ENCODE measurements at places on chromosomes 3 and 15. TPM values are rescaled to one million over a fixed set of nuclear protein-coding genes. Genes with fewer than 3 reads are reported as not detected.

FRMD5 gene
- total RNA-seq, result not detected

IMPG2 gene
- 0.62 TPM for total RNA-seq

IL17RB gene
- 0.42 TPM for total RNA-seq

GATA2 gene
- not detected for total RNA-seq

INSYN1 gene
- total RNA-seq, result not detected

PLCB2 gene
- total RNA-seq, result 174 TPM

VIPR1 gene
- total RNA-seq, result 26.9 TPM

SST gene
- not detected for total RNA-seq

ZPLD1 gene
- total RNA-seq, result not detected

VPS8 gene
- 59.1 TPM for total RNA-seq

- no peak for DNase-seq
These were observed 6.0 kb downstream of the GATM start for GRCh38 chr15:45372041-45372995.

DNA sequence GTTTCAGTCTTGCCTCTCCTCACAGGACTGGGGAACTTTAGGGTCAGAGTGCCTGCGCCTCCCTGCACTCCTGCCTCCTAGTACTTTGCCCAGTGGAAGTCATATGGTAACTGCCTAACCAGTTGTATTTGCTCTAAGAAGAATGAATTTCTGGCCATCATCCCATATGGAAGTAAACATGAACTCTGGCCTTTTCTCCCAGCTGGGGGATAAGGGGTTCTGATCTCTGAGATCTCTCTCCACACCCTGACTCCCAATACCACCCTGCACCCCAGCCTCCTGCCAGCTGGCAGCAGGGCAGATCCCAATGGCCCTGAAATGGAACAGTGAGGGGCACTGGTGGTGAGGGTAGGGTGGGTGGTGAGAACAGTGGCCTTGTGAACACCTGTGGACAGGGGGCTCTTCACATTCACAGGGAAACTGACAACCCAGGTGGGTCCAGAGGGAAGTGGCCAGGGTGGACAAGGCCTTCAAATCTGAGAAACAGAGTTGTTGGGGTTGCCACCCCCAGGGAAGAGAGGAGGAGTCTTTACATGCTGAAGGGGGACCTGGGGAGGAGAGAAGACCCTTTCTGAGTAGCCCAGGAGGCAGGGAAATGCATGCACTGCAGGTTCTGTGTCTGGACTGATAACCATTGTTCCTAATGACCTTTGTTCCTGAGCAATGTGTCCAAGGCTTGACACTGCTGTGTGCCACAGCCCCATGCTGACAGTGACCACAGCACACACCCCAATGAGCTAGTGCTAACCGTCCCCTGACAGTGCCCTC is 36.9 kb downstream of the RHCG start:
- DNase-seq, result no peak

DNA sequence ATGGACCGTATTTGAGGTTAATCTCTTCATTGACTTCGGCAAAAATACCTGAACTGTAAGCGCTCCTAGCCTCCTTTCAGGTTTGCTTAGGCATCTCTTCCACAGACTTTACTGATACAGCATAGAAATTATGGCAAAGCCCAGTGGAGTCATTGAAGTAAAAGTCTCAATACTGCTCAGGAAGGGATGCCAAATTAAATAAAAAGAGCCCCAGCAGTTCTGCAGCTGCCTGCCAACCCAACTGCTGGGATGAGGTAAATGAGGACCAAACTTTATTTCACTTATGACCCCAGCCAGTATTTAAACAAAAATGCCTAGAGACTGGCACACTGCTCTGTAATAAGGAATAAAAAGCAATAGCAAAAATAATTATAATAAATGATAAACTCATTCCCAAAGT is 65.4 kb downstream of the IQCH start:
- no peak for DNase-seq

DNA sequence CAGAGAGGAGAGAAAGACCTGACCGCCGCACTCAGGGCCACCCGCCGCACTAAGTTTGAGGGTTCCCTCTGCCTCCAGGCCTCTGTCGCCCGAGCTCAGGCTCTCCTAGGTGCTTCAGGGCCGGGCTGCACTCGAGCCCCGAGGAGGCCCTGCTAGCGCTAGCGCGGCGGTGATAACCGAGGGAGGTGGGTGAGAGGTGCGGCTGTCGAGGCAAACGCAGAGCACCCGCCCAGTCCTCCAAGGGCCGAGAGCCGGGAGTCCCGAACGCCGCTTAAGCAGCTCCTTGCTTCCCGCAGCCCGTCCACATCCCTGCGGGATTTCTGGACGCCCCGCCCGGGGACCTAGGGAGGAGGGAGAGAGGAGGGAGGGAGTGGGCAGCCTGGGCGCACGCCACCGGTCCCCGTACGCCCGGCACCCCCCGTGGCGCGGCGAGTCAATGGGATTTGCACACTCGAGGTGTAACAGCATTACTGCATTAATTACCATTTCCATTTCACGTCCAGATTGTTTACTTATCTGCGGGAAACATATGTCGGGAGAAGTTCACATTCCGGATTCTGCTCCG is 6.8 kb downstream of the SOX14 start:
- peak; percentile 39 for DNase-seq

- peak; percentile 57 for DNase-seq
These were observed 14.0 kb downstream of the VILL start for GRCh38 chr3:38004415-38005075.

DNA sequence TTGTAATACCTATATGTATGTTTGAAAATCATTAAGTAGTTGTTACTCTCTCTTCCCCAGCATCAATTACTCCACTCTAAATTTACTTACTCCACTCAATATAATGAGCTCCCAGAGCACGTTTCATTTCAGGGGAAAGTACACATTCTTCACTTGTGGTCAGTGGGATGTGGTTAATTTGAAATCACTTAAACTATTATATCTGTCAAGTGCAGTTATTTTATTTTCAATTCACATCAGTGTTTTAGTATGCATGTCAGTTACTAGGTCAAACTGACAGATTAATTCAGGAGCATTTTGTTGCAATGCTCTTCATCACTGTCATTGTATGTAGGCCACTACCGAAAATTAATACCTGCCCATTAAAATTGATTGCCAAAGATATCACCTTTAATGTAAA is 376.1 kb downstream of the ZIC4 start:
- DNase-seq, result no peak

GRCh38 chr3:27335571-27335970 is 33.6 kb downstream of the NEK10 start:
- no peak for DNase-seq

- no peak for DNase-seq
These were observed 10.0 kb upstream of the EHD4 start for GRCh38 chr15:41982133-41982930.

- peak; percentile 85 for DNase-seq
These were observed 3.3 kb downstream of the ANKRD63 start for GRCh38 chr15:40279437-40280141.

DNA sequence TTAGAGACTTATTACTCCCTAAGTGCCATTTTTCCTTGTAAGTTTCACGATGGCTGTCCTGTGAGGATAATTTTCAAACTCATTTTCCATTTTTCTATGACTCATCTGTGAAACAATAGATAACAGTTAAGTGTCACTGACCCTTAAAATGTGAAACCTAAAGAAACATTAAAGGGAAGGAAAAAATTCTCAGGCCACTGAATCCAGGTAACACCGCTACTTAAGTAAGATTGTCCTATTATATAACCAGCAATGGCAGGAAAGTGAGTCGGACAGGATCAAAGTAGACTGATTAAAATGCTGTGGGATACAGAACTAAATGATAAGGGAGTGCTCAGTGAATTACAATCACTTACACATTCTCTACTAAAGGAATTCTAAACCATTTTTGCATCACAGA is 12.4 kb downstream of the PLD1 start:
- no peak for DNase-seq

DNA sequence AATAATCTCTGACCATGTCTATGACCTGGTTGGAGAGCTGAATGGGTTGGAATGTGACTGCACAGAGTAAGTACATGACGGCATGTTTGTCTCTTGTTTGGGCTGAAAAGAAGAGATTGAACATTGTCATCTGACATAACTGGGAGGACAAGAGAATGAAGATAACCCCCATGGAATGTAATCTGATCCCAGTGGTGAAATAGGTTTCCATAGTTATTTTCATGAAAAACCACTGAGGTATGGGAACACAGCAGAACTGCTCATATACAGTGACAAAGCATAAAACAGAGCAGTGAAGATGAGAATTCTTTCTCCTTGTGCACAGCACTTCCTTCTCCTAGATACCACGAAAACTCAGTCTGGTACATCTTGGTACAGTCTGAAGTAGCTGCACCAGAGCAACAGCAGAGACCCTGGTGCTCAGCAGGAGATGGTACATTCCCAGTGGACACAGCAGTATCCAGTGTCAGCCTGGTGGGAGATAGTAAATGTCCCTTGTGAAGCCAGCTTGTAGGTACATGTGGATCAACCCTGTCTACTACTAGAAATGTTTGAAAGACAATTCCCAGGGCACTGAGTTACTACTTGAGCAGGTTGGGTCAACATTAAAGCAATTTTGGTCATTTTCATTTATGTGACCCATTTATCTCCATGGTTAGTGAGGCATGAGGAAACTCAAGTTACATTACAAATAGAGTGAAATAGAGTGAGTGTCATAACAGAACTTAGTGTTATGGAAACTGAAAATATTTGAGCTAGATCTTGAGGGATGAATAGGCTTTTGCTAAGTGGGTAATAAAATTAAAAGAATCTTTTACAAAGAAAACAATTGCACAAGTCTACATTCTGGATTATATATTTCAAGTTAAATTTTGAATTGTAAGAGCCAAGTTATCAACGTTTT is 178.3 kb downstream of the SUCNR1 start:
- no peak for DNase-seq

DNA sequence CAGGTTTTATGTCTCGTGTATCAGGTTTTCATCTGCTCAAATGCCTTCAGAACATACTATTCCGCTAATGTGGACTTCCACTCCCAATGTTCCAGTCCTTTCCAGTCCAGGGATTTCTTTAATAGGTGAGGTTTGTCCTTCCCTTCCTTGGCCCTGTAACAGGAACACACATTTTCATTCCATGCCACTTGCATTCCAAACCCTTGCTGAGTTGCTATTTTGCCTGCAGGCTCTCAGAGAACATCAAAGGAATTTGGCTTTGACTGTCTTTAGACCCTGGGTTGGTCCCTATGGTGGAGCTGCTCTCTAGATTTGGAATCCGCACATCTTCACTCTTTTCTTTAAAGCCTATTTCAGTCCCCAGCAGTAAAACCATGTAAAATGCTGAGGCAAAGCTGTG is 12.3 kb upstream of the ALCAM start:
- no peak for DNase-seq

DNA sequence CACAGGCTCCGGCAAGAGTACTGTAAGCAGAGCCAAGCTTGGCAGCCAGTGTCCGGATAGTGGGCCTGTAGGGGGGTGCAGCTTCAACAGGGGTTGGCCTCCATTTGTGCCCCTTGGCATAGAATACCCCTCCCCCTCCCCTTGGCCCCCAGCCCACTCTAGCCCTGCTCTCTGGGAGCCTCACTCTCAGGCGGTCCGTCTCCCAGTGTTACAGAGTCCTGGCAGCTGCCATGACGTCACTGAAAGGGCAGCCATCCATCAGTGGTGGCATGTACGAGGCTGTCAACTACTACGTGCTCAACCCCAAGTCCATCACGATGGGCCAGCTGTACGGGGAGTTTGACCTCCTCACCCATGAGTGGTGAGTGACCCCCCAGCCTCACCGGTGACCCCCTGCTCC is 50.4 kb downstream of the DNAH1 start:
- no peak for DNase-seq

GRCh38 chr15:56950979-56951378 is 32.5 kb downstream of the TCF12 start:
- DNase-seq, result no peak

GRCh38 chr3:37124435-37124834 is 49.9 kb downstream of the LRRFIP2 start:
- no peak for DNase-seq

GRCh38 chr3:47163169-47164006 is 525 bp downstream of the SETD2 start:
- peak; percentile 82 for DNase-seq

GRCh38 chr15:63104727-63105126 is 16.9 kb upstream of the LACTB start:
- no peak for DNase-seq

DNA sequence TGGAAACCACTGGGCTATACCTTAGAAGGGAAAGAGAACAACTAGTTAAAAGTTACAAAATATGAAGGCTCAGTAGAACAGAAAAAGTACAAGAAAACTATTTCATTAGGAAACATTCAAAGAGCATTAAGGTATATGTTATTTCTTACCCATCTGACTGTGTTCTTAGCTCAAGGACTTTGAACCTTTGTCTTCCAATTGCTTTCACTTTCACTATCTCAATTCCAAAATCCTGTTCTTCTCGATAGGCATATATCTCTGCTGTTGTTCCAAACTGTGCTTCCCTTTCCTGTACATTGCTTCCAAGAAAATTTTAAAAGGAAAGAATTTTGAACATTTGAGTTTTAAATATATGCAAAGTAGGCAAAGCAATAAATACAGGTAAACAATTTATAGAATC is 6.9 kb downstream of the CRBN start:
- DNase-seq, result no peak

GRCh38 chr3:69755795-69756194 is 16.5 kb downstream of the MITF start:
- no peak for DNase-seq

GRCh38 chr3:147538034-147538433 is 128.9 kb downstream of the ZIC1 start:
- DNase-seq, result no peak

GRCh38 chr3:193947596-193947995 is 188.4 kb upstream of the HES1 start:
- DNase-seq, result no peak

DNA sequence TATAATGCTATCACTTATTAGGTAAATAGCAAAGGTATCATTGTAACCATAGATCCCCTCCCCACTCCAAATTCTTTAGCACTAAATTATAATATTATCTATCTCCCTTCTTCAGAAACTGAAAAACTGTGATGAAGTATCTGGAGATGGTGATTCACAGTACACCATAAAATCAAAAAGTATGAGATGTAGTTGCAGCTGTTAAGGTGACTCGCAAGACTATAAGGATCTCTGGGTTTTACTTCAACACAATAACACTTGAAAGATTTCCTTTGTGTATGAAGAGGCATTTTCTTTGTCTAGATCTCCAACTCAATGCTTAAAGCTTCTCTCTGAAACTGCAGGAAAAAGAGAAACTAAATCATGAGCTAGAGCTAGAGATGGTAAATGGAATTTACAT is 46.9 kb downstream of the IFT57 start:
- no peak for DNase-seq

DNA sequence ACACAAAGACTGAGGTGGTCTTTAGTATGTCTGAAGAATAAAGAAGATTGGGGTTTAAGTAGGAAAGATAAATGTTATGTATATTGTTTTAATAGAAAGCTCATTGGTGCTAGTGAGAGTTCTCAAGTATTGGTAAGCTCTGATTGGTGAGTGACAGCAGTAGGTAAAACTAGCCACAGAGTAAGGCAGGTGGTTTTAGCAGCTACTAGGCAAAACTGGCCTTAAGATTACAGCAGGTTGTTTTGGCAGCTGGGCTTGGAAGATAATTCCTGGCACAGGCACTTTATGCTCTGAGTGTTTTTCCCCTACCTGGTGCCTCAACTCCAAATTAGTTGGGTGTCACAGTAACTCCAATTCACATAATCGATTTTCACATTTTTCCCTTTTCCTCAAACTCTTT is 66.3 kb downstream of the STAG1 start:
- no peak for DNase-seq

Data from activated naive CD8-positive, alpha-beta T cell treated with anti-CD3 and anti-CD28 coated beads, Interleukin-2, amount 10 ng/mL, durations not matched to agents 7 days and 5 days (primary cell).